ENCODE measurements at places on chromosomes 12 and 14.

DNA sequence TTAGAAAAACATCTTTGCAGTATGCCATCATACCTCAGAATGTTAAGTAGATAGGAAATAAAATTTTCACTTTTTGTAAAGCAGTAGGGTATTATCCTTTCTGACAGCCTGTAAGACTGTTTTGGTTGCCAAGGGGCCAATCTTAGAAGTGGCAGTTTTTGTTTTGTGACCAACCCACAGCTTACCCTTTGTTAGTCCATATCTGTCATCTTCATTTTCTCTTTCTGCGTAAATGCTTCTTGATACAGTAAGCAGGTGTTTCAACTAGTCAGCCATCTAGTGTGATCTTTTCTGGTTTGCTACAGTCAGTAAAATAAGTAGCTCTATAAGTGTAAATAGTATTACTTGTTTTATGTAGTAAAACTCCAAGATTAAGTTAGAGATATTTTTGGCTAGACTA, 8.8 kb downstream of the PPM1A start:
- no peak for DNase-seq

DNA sequence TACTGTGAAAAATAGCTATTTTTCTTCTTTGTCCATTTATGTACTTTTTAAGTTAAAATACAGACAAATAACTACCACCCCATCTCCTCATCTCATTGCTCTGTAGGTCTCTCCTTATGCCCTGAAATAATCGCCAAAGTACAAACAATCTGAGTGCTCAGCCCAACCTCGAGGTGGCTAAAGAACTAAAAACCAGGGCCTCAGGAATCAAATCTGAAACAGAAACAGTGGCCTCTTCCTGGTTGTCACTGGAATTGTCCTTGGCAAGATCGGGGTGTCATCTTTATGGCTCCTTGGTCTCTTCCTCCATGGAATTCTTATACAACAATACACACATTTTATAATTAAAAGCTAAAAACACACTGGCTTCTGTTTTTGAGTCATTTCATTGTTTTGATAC, 182.4 kb downstream of the ASCL1 start:
- no peak for DNase-seq

- DNase-seq = no peak
These were observed 29.8 kb downstream of the FIGNL2 start for GRCh38 chr12:51818566-51819300.

- DNase-seq = no peak
These were observed 69.3 kb downstream of the FBXO34 start for GRCh38 chr14:55340482-55340881.

DNA sequence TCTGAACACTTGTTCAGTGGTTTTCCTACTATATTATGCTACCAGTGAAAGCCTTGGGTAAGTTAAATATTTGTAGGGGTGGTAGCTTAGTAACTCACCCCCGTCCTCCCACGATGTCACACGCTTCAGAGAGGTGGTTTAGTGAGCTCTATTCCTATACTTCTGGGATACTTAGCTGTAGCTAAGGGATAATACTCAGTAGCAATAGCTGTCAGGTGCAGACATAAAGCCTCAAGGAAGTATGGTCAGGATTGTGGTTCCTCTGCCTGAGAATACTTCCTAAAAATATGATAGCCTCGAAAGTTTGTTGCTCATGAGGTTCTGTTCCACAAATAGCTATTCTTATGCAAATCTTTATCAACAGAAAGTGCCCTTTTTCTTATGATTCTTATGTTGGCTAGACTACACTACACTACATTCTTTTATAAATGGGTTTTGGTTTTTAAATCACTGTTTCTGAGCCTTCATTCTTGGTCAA, 11.9 kb downstream of the DLST start:
- no peak for DNase-seq

Measured in mammary epithelial cell (primary cell).